ENCODE measurements at places on chromosomes 2 and 18. TPM values are rescaled to one million over a fixed set of nuclear protein-coding genes. Genes with fewer than 3 reads are reported as not detected.

The UPP2 gene
- not detected for total RNA-seq

The TMEM178A gene
- not detected for total RNA-seq

The TUBA4B gene
- not detected for total RNA-seq

The CCDC121 gene
- 0.98 TPM for total RNA-seq

DNA sequence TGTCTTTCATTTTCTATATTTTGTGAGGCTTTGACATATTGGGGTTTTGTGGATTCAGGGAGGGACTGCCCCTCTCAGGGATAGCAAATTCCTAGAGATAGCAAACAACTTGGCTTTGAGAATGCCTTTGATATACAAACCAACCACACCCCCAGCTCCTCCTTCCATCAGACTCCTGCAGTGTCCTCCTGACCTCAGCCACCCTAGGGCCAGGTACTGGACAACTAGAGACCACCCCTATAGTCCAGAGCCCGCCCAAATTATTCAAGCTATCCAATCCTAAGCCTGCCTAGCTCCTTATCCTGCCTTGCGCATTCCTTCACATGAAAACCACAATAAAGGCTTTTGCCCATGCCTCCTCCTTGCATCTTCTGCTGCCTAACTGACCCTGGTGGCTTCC, 22.9 kb upstream of the STAM2 start:
- DNase-seq = no peak

- no peak for DNase-seq
Observed at GRCh38 chr2:20618468-20618885, 32.4 kb downstream of the HS1BP3 start.

DNA sequence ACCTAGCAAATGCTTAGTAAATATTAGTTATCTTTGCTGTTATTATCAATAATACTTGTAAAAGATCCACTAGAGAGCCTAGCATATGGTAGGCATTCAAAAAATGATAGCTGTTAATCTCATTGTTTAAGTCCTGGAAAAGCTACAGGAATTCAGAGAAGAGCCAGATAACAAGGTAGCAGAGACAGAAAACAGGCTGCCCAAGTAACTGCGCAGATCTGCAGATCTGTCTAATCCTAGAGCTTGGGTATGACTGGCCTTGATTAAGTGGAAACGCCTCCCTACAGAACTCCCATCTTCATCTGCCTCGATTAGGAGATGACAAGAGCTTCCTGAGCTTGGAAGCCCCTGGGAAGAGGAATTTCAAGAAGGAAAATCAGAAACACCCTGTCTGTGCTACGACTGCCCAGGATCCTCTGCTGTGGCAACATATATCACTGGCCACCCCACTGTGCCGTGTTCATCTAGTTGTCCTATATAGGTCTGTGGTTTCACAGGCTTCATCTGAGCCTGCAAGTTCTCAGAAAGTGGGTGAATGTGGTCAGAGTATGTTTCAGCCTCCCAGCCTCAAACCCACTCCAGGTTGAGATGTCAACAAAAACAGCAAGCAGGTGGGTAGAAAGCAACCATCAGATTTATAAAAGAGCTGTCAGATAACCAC, 151.5 kb upstream of the PKDCC start:
- peak; percentile 85 for DNase-seq
